Breast epithelium (tissue), 4 donors: ENCODE measurements at places on chromosomes 12 and 14.

DNA sequence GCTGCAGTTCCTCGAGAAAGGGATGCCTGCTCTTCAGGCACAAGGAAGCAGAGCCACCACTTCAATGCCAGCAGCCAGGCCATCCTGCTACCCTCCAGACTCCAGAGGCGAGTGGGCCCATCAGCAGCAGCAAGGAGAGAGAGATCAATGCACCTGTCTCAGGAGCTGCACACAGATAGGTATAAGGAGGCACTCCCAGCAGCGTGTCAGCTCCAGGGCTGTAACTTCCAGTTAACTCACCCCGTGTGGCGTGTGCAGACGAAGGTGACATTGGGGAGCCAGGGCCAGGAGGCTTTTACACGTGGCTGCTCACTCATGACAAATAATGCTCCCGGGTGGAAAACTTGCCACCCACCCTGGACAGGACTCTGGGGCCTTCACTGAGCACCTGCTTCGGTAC is 24.2 kb downstream of the GALNT16 start:
- no peak for DNase-seq

GRCh38 chr12:5777451-5777850 is 167.6 kb downstream of the ANO2 start:
- DNase-seq: no peak

DNA sequence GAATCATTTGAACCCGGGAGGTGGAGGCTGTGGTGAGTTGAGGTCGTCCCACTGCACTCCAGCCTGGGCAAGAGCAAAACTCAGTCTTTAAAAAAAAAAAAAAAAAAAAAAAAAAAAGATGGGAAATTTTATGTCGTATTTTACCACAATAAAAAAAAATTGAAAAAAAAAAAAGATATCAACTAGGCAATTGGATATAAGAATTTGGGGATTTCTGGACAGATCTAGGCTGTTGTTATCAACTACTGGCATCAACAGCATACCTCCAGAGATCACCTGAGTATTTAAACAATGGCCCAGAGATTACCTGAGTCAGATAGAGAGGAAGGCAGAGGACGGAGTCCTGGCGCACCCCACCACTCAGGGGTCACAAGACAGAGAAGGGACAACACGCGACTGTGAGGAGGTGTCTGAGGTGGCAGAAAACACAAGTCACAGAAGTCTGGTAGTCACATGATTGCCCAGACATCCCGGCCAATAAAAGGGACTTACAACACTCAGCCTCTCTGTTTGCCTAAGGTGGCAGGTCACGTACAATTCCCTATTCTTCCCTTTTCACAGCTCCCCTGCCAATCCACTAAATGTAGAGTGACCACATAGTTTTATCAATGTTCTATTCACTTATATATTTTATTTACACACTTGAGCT is 1.8 kb downstream of the SPRING1 start:
- DNase-seq: no peak

GRCh38 chr14:81165188-81165587 is 55.6 kb downstream of the GTF2A1 start:
- DNase-seq: no peak

DNA sequence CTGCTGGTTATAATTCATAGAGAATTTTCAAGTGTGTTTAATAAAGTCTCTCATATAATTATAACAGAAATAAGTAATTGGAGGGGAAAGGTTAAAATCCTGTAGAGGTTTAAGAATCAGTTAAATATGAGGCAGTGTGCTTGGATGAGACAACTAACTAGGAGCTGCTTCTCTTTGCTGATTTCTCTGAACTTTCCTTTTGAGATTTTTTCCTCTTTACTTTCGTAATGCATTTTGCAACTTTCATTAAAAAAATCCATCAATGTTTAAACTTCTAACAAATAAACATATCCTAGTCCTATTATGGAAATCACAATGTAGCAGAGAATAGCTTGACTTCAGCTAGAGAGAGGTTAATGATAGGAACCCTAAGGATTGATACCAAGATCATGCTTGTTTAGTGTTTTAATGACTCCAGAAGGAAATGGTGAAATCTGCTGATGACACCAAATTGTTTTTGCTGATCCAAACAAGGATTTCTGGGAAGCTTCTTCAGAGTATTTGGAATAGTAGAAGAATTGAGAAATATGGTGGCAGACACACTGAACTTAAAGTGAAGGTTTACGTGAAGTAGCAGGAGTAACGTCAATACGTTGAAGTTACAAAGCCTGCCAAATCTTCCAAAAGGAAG is 122.6 kb downstream of the RAD51B start:
- DNase-seq: no peak

DNA sequence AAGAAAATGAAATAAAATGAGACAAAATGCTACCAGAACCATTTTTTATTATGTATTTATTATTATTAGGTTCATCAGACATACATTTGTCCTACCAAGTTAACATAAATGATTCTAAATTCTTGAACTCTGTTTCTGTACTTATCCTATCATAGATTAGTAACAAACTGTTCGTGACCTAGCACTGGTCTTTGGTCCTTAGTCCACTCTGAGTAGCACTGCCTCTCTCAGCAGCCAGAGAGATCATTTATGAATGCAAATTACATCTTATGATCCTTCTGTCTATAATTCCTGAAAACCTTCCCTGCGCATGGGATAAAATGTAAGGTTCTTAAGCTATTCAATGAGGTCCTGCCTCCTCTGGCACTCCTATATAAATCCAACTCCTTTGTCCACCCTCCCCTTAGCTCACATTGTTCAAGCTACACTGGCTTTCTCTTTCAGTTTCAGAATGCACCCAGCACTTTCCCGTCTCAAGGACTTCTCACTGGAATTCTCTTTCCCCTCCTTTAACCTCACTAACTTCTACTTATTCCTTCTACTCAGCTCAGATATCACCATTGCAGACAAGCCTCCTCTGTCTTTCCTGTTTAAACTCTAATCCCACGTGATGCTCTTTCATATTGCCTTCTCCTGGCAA is 17.1 kb downstream of the PDZRN4 start:
- DNase-seq: no peak

GRCh38 chr14:70685474-70686197 is 43.9 kb downstream of the TTC9 start:
- DNase-seq: no peak

- DNase-seq: no peak
Observed at GRCh38 chr14:29558516-29558915, 369.1 kb downstream of the PRKD1 start.

- DNase-seq: no peak
Observed at GRCh38 chr12:39846971-39847650, 227.5 kb upstream of the ABCD2 start.

- DNase-seq: no peak
Observed at GRCh38 chr14:61104358-61104757, 123.3 kb downstream of the SLC38A6 start.

DNA sequence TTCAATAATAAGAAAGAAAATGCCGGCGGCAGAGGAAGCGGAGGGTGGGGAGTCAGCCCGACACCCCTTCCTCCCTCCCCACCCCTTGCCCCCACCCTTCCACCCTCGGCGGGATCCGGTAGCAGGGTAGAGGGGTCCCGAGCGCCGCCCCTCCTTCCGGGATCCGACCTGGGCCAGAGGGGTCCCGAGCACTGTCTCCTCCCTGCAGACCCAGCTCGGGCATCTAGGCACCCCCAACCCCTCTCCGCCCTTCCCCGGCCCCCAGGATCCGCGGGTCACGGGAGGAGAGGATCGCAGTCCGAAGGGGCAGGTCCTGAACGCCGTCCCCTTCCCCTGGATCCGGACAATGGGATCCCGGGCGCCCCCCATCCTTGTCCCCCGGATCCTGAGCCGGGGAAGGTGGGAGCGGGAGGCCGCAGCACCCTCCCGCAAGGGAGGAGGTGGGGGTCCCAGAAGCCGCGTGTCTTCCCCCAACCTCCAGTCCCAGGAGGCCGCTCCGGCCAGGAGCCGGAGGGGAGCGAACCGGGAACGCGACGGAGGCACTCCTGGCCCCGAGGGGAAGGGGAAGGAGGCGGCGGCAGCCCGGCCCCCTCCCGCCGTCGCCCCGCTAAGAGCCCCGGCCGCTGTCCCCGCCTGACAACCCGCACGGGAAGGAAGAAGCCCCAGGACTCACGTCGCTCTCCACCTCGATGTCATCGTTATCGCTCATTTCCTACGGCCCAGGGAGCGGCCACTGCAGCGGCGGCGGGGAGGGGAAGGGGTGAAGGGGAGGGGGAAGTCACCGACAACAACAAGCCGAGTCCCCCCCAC is 481 bp downstream of the MAX start:
- no peak for DNase-seq

DNA sequence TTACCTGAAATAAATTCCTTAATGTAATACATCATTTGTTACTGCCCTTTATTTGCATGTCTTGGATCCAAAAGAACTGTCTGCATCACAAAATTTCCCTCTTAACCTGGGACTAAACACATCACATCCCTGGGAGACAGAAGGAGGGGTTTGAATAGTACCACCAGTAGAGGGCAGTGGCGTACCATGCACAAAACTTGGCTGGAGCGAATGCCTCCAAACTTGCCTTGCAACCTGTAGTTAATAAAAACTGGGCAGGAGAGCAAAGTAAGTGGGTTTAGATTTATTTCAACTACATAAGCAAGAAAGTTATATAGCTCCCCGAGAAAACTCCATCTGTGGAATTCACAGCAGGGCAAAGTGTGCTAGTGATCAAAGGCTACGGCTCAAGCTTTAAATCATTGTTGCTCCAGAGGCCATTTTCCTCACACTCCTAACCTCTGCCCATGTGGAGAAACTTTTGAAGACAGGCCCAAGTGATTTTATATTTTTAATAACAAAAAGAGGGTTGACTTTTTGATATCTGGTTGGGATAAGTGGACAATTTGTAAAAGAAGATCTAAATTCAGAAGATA is 1176.7 kb upstream of the SEL1L start:
- peak; percentile 23 for DNase-seq

- peak; percentile 73 for DNase-seq
Observed at GRCh38 chr14:68843471-68844209, 50.8 kb upstream of the ZFP36L1 start.
